ENCODE measurements at places on chromosomes 13 and 19.
A peak's percentile ranks its signal among the peaks of the same experiment; 100 is the strongest.

GRCh38 chr13:98517576-98518310 lies 59.2 kb downstream of the STK24 start:
- DNase-seq: no peak

DNA sequence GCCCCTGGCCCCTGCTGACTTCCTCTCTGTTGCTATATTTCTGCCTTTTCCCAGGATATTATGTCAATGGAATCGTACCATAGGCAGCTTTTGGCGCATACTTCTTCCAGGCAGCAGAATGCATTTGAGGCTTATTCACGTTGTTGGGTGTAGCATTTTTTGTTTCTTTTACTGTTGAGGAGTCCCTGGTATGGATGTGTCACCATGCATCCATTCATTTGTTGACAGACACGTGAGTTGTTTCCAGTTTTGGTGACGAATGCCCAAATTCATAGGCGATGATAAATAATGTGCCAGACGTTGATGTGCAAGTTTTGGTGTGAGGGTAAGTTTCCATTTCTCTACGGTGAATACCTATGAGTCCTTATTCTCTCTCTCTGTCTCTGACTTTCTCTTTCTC lies 5.0 kb downstream of the NFILZ start:
- DNase-seq: no peak

- no peak for DNase-seq
Observed at GRCh38 chr19:9911524-9912185, 24.7 kb downstream of the OLFM2 start.

DNA sequence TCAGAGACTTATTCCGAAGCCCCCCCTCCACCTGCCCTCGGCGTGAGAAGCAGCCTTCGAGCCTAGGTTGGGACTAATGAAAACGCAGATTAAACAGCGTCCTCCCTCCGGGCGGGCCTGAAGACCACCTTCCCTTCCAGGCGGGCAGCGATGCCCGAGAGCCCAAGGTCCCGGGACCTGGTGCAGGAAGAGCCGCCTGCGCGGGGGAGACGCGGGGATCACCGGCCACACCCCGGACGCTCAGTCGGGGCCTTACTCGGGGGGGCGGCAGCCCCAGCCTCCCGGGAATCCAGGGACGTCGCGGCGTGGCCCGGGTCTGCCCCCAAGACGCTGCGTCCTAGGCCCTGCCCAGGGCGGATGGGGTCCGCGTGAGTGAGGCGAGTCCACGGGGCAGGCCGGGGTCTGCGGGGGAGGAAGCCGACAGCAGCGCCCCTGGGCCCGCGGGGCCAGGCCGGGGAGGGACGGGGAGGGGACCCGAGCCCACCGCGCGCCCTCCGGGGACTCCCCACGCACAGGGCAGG lies 33.3 kb upstream of the SPACA7 start:
- no peak for DNase-seq

GRCh38 chr19:52963247-52963618 lies 552 bp upstream of the ZNF816 start:
- no peak for DNase-seq

GRCh38 chr13:102091231-102091630 lies 310.6 kb downstream of the FGF14 start:
- DNase-seq: no peak

GRCh38 chr13:42804244-42804874 lies 23.0 kb downstream of the FAM216B start:
- DNase-seq: no peak

- DNase-seq: no peak
Observed at GRCh38 chr19:28449803-28450202, 763.1 kb downstream of the UQCRFS1 start.

GRCh38 chr19:21611659-21612402 lies 106.4 kb downstream of the ZNF429 start:
- DNase-seq: no peak

GRCh38 chr19:37655689-37656371 lies 565 bp upstream of the ZFP30 start:
- DNase-seq: peak; percentile 72

Measured in stimulated activated CD4-positive, alpha-beta T cell treated with anti-CD3 and anti-CD28 coated beads, TNF-alpha, amount 100 ng/mL, for 4 hours (primary cell).